ENCODE measurements at places on chromosomes 3 and 15.

- DNase-seq = no peak
Measured at GRCh38 chr3:4956738-4957137, 22.5 kb upstream of the BHLHE40 start.

GRCh38 chr3:35800960-35801459, 161.7 kb downstream of the ARPP21 start:
- no peak for DNase-seq

GRCh38 chr3:121885386-121885785, 8.8 kb upstream of the SLC15A2 start:
- DNase-seq = no peak

DNA sequence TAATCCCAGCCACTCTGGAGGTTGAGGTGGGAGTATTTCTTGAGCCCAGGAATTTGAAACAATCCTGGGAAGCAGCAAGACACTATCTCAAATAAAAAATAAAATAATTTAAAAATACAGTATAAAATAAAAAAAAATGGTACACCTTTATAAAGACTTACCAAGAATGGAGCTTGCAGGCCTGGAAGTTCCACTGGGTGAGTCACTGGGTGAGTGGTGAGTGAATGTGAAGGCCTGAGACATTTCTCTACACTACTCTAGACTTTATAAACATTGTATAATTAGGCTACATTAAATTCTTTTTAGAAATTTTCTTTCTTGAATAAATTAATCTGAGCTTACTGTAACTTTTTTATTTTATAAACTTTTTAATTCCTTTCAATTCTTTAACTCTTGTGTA, 609.1 kb upstream of the BCHE start:
- DNase-seq = no peak

GRCh38 chr3:53049987-53050386, 4.1 kb upstream of the SFMBT1 start:
- no peak for DNase-seq

GRCh38 chr3:179882292-179882691, 154.4 kb downstream of the PEX5L start:
- DNase-seq = no peak

GRCh38 chr3:124126436-124127023, 134.6 kb upstream of the ROPN1 start:
- no peak for DNase-seq

GRCh38 chr3:175411405-175411804, 552.3 kb downstream of the NAALADL2 start:
- no peak for DNase-seq

- DNase-seq = no peak
Measured at GRCh38 chr15:60469893-60470641, 8.9 kb downstream of the ICE2 start.

DNA sequence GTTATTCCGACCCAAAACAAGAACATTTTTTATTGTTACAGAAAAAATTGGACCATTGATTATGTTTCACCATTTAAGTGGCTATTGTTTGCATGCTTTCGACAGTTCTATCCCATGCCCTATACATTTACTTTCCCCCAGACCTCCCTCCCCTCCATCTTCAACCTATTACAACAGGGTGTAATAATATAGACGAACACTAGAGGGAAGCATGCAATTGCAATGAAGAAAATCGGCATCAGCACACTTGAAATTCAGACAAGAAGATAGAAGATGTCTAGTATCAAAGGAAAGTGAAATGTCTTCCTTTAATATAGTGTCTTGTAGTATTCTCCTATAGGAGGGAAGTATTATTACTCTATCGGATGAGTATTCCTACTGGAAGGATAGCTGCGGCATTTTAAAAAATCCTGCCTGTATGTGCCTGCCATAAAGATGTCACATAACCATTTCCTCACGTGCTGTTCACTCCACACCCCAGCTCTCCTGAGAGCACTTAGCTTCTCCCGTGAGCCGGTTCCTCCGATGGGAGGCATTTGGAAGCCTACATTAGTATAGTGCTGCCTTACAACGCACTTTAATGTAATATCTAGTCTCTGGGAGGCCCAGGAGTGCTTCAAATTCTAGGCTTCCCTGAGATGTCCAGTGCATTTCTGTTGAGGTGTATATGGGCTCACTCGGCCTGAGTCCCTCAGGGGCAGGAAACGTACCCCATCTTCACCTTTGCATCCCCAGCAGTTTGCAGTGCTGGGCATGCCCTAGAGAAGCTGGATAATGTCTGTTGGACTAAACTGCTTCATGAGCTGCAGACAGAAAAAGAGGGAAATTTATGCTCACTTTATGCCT, 17.8 kb upstream of the ERICH6 start:
- DNase-seq = no peak

- DNase-seq = no peak
Measured at GRCh38 chr3:76698136-76698706, 341.7 kb upstream of the ROBO2 start.

DNA sequence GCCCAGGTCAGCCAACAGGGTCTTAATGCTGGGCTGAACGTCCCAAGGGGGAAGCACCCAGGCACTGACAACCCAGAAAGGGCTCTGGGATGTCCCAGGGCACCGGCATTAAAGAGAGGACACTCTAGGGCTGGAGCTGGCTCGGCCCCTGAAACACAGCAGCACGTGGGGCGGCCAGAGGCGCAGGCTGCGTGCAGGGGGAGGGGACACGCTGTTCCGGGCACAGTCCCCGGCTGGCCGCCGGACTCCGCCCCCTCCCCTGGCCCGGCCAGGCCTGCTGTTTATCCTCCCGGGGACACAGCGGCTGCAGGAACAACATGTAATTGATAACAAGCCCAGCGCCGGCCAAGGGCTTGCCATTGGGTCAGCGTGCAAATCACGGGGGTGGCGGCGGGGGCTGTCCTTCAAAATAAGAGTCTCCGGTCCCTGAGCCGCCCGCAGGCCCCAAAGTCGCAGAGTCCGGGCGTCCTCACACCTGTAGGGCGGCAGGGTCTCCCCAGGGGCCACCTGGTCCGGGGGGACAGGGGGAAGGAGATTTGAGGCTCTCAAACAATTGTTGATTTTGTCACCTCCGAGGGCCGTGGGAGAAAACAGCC, 1.3 kb downstream of the KLF15 start:
- DNase-seq = no peak

DNA sequence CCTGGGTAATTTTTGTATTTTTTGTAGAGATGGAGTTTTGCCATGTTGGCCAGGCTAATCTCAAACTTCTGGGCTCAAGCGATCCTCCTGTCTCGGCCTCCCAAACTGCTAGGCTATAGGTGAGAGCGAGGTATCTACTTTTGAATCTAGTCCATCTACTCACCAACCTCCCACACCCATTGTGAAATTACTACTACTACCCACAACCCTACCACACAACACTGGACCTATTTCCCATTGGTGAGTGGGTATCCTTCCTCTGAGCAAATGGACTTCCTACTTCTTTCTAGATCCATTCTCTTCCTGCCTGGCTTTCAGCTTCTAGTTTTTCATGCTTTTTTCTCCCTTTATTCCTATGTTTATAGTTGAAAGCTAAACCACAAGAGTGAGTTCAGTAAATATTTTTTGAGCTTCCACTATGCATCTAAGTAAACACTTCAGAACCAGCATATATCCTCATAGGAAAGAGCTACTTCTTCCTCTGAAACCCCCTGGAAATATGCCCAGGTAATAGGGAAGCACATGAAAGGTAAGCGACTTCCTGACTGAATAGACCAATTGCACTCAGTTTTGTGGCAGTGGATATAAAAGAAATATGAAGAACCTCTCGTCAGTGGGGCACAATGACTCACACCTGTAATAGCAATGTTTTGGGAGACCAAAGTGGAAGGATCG, 39.1 kb downstream of the MYO1E start:
- no peak for DNase-seq

- no peak for DNase-seq
Measured at GRCh38 chr3:861721-862120, 231.1 kb upstream of the CNTN6 start.

DNA sequence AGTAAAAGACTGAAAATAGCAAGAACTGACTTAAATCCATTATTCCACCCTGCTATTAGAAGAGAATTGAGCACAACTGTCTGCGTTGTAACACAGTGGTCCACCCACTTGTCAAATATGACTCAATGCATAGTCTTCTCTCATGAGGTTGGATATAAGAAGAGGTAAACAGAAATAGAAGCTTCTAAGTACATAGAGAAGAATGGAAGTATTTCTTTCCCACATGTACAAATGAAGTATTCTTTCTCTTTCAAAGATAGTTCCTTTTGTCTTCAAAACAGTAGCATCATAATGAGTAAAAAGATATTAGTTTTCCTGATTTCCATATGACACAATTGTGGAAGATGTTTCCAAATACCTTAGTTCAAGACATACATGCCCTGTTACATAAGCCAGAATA, 348.6 kb upstream of the CCDC54 start:
- DNase-seq = no peak

- DNase-seq = no peak
Measured at GRCh38 chr3:50486219-50486888, 17.1 kb downstream of the CACNA2D2 start.

DNA sequence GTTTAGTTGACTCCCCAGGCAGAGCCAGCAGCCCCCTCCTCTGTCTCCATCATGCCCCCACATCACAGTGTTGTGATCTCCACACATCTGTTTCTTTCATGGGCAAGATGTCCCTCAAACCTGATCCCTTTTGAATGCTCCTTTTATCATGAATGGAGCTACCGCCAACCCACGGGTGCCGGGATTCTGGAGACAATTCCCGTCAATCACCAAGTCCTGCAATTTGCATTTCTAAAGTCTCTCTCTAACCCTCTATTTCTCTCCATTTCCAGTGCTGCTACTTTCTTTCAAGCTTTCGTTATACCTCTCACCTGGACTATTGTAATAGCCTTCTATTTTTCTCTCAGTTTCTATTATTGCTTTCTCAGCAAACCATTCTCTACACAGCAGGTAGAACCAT, 89.7 kb upstream of the CCNL1 start:
- DNase-seq = no peak

- no peak for DNase-seq
Measured at GRCh38 chr3:48555231-48555948, 1.2 kb downstream of the PFKFB4 start.

GRCh38 chr3:126986001-126986400, 3.1 kb downstream of the PLXNA1 start:
- no peak for DNase-seq

DNA sequence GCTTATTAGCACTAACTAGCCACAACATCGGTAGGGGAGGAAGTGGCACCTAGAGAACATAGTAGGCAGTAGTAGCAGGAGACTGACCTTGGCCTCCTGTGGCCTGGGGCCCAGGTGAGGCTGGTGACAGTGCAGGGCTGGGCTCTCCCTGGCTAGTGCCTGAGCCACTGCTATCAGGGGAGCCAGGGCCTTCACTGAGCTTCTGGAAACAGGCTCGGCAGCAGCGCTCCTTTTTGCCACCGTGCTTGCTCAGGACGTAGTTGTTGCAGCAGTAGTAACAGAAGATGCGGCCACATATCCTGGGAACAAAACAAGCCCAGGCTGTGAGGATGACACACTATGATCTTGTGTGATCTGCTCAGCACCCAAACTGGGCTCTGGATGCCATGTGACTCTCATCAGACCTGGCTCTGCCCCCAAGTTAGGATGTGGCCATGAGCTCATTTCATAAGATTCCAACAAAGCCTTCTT, 15.1 kb downstream of the CXCR6 start:
- no peak for DNase-seq

- no peak for DNase-seq
Measured at GRCh38 chr3:109643590-109643989, 306.2 kb upstream of the DPPA4 start.

- DNase-seq = no peak
Measured at GRCh38 chr3:98599647-98600411, 6.4 kb upstream of the CPOX start.

DNA sequence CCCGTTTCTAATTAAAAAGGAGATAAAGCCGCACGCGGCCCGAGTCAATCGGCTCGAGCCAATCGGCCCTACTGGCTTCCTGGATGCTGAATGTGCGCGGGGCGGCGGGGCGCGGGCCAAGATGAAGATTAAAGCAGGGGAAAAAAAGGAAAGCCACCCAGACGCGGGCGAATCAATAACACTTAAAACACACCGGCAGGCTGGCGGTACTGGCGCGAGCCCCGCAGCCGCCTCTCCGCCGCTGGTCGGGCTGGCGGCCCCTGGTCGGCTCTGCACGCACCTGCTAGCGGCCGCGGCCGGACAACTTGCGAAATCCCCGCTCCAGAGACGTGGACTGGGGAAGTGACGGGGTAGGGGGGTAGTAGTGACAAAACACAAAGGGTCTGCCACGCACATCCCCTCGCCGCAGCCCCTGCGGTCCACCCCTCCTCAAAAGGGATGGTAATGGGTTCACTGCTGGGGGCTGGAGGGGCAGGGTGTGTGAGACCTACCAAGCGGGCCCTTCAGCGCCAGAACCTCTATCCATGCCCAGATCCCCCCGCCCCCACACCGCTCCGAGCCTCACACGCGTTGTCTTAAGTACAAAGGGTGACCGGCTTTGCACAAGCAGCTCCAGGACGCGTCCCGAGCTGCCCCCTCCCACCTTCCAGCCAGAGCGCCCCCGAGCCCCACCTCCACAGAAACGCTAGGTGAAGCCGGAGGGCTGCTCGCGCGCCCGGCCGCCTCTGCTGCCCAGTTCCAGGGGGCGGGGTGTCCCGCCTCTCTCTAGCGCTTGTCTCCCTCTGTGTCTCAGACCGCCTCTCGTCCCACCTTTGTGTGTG, 1.4 kb downstream of the WNT7A start:
- no peak for DNase-seq

- no peak for DNase-seq
Measured at GRCh38 chr3:169676925-169677537, 13.5 kb upstream of the MECOM start.

DNA sequence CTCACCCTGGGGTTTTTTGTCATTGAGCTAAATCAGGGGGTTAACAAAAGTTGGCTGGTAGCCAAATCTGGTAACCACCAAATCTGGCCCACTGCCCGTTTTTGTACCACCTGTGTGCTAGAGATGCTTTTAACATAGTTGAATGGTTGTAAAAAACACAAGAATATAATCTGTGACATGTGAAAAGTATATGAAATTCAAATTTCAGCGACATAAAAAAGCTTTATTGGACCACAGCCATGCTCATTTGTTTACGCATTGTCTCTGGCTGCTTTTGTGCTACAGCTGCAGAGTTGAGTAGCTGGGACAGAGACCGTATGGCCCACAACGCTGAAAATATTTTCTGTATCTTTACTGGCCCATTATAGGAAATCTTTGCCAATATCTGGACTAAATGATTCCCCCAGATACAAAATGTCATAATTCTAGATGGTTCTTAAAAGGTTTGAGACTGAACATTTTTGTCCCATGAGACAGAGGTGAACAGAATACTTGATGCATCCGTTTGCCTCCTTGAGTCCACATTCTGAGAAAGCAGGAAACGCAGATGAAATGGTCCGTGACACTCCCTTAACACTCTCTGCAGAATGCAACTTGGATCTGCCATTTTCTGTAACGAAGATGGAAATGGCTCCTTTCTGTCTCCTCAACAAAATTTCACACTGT, 120.9 kb upstream of the PDZRN3 start:
- no peak for DNase-seq

- DNase-seq = no peak
Measured at GRCh38 chr3:45679805-45680204, 9.4 kb upstream of the SACM1L start.
